ENCODE measurements at places on chromosomes 12 and 14. TPM values are rescaled to one million over a fixed set of nuclear protein-coding genes. Genes with fewer than 3 reads are reported as not detected.

DNA sequence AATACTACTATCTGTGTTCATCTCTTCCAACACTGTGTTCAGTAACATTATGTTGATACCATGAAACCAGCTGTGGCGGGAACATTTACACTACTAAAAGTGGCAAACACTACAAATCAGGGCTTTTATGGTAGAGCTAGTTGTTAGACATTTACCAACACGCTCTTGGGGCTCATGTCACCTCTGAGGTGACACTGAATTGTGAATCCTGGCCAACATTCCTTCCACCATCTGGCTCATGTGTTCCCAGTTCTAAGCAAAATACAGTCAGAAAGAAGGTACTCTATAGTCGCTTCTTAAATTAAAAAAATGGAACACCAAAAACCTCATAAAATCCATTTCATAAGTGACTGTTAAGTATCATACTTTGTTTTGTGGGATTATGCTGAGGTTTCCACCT, 436.6 kb downstream of the FUT8 start:
- DNase-seq, result no peak

DNA sequence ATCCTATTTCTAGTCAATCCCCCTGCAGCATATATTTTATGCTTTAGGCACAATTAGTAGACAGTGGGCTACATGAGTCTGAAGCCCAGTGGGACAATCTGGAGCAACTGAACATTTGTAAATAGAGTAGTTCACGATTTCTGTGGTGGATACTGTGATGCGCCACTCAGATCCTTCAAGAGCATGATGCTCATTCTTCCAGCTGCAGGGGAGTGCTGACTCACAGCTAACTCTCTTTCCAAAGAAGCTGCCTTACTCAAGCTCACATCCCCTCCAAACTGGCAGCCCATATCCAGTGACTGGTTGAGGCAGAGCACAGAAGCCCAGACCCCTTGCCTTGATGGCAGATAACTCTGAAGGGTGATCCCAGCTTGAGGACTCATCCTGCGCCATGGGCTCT, 224.2 kb upstream of the EEA1 start:
- no peak for DNase-seq

DNA sequence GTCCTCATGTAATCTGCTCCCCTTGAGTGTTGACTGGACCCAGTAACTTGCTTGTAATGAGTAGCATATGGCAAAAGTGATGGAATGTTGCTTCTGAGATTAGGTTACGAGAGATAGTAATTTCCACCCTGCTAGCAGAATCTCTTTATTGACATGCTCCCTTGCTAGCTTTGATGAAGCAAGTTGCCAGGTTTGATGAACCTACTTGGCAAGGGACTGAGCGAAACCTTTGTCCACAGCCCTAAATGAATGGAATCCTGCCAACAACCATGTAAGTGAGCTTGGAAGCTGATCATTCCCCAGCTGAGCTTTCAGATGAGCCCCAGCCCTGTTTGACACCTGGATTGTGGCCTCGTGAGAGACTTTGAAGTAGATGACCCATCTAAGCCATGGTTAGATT, 120.8 kb upstream of the PLXNC1 start:
- no peak for DNase-seq

DNA sequence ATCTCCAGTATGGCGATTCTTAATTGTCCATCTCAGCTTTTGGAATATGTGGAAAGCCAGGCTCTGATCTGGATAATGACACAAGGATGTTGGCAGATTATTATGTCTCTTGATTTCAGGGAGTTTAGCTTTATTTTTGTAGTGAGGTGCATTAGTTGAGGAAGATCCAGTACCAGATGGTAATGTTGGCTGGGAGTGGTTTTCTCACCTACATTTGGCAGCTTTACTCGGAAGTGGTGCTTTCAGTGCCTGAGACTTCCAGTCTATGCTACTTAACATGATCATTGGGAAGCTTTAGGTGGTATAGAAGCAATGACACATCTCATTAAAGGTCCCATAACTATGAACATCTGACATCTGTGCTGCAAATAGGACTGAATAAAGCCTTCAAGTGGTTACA, 7.5 kb downstream of the SLC15A5 start:
- no peak for DNase-seq

- DNase-seq, result no peak
Observed at GRCh38 chr14:105919458-105920150, 393.2 kb downstream of the TMEM121 start.

- peak; percentile 72 for DNase-seq
Observed at GRCh38 chr12:130818635-130819576, 20.1 kb downstream of the STX2 start.

GRCh38 chr14:77667331-77667730, 40.5 kb downstream of the ALKBH1 start:
- DNase-seq, result no peak

DNA sequence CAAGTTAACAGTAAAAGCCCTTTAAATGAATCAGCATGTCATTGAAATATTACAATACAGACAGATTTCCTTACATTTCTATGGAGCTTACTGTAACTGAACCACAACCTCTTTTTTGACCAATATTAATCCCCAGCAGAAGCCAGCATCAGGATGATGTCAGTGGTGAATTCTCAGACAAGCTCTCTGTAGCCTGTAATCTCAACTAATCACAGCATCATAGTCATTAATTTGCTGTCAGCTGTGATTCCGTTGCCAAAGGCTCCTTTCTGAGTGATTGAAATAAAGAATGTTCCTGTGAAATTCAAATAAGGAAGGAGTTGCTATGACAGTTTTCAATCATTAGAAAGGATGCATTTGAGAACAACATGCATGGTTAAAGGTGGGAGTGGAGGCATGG, 323.1 kb downstream of the PDZRN4 start:
- no peak for DNase-seq

GRCh38 chr12:3795066-3795465, 42.2 kb upstream of the CRACR2A start:
- no peak for DNase-seq

DNA sequence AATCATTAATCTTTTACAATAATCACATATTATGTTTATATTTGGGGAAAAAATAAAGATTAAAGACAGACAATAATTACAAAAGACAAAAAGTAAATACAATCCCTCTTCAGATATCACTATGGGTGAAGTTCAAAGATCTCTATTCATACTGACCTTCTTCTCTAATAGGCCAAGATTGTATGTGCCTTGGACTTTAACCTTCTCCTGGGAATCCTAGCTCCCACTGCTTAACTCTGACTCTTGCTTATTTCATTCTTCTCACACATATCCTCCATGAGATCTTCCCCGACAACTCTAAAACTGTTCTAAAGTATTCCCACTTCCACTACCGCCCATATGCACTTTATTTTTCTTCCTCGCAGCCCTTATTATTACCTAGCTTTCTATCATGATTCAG, 83.8 kb downstream of the EEA1 start:
- no peak for DNase-seq

DNA sequence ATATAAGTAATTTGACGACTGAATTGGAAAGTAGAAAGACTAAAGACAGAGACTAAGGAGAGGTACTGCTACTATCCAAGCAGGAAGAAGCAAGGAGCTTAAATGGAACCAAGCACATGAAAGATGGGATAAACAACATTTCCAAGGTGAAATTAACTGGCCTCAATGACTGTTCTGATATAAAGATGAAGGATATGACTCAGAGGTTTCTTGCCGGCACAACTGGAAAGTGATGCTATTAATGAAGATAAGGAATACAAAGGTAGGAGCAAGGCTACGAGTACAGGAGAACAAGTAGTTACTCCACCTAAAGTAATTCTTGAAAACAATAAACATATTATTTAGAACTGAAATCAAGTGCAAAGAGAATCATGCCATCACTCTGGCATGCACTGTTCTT, 6.4 kb downstream of the SNX6 start:
- DNase-seq, result peak; percentile 68

DNA sequence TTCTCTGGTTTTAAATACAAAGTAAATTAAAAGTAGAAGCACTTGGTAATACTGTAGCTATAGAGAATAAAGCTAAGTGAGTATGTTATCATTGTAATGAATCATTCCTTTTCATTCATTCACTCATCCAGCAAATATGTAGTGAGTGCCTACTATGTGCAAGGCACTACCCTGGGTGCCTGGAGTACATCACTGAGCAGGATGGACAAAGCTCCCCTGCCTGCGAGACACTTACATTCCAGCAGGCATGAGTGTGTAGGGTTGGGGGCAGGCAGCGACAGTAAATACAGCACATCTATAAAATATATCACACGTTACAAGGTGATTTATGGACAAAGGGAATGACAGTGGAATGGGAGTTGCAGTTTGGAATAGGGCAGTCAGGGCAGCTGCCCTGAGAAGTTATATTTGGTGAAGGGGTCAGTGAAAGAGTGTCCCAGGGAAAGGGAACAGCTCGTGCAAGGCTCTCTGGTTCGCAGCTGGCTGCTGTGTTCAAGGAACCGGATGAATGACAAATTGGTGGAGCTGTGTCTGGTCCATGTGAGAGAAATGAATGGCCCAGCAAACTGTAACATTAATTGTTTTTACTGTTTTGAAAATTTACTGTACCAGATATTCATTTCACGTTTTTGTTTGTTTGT, 159.6 kb downstream of the CRADD start:
- DNase-seq, result no peak

- DNase-seq, result no peak
Observed at GRCh38 chr12:119448611-119449131, 114.1 kb downstream of the CCDC60 start.

DNA sequence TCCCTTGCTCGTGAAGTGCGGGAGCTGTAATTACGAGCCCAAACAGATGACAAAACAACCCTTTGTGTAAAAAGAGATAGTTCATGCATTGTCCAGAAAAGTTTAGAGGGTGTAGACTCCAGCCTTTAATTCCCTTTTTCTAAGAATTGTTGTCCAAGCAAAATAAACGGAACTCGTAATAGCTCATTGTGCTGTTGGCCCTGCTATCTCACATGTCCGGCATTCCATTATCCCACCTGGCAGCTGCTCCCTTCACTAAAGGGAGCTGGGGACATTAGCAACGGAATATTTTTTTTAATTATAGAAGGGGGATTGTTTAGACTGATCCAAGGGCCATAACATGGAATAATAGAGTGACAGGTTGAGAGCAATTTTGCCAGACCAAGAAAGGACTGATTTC, 277.5 kb upstream of the TBX3 start:
- peak; percentile 17 for DNase-seq

GRCh38 chr12:97380440-97380839, 82.2 kb upstream of the RMST start:
- no peak for DNase-seq

DNA sequence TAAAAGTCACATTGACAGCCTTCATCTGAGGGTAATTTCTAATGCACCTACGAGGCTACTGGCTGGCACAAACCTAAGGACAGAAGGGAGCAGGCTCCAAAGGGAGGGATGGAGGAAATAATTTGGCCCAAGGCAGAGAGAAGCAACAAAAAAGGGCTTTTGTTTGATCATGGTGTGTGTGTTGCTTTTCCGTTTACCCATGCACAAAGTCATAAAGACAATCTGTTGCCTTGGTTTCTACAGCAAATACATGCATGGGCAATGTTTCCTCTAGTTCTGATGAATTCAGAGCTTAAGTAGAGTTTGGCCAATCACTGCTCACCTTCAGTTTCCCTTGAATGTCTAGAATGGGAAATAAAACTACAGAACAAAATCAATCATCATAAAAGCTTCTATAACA, 262.5 kb upstream of the CAND1 start:
- no peak for DNase-seq

- no peak for DNase-seq
Observed at GRCh38 chr14:74655599-74656395, 43.8 kb upstream of the LTBP2 start.

- no peak for DNase-seq
Observed at GRCh38 chr12:39685854-39686657, 66.5 kb upstream of the ABCD2 start.

DNA sequence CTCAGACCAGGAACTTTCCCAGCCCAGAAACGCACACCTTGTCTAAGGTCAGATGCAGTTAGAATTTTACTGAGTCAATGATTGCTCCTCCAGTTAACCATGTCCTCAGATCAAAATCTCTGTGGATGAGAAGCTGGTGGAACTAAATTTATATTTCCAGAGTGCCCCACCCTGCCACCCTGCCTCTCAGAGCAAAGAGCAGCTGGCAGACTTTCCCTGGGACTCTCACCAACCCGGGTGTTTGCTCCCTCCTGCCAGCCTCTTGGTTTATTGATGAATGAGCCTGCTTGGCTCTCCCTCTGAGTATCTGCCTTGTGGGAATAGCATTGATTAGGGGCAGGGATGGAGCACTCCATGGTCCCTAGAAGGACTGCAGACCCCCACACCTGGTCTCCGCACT, 5.9 kb upstream of the KRT1 start:
- DNase-seq, result no peak

DNA sequence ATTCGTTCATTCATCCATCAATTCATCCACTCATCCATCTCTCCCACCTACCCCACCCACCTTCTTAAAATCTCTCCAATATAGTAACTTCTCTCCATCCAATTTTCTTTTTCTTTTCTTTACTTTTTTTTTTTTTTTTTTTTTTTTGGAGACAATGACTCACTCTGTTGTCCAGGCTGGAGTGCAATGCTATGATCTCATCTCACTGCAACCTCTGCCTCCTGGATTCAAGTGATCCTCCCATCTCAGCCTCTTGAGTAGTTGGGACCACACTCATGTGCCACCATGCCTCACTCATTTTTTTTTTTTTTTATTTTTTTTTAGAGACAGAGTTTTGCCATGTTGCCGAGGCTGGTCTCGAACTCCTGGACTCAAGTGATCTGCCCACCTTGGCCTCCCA, 118.4 kb downstream of the SUDS3 start:
- no peak for DNase-seq

- DNase-seq, result no peak
Observed at GRCh38 chr12:11638315-11638916, 11.1 kb upstream of the ETV6 start.

Gene VRTN
- not detected for total RNA-seq

Gene BCL11B
- 0.05 TPM for total RNA-seq

Gene TSPAN11
- 7.7 TPM for total RNA-seq

Gene TMPRSS12
- not detected for total RNA-seq

Gene RTN1
- total RNA-seq, result not detected

Gene SIVA1
- 115 TPM for total RNA-seq

Gene ZDHHC17
- 65.1 TPM for total RNA-seq

Gene PIGH
- total RNA-seq, result 11.7 TPM

Gene FGD4
- total RNA-seq, result 63.8 TPM

Gene NT5DC3
- total RNA-seq, result 7.0 TPM

Gene OTUB2
- total RNA-seq, result 0.84 TPM

Gene ETNK1
- total RNA-seq, result 41.8 TPM

Gene IL26
- not detected for total RNA-seq

Gene FBXO33
- 21.4 TPM for total RNA-seq
